ENCODE measurements at places on chromosomes 3 and 15.

GRCh38 chr3:197736010-197736490 lies 654 bp downstream of the RUBCN start:
- DNase-seq = peak; percentile 59

DNA sequence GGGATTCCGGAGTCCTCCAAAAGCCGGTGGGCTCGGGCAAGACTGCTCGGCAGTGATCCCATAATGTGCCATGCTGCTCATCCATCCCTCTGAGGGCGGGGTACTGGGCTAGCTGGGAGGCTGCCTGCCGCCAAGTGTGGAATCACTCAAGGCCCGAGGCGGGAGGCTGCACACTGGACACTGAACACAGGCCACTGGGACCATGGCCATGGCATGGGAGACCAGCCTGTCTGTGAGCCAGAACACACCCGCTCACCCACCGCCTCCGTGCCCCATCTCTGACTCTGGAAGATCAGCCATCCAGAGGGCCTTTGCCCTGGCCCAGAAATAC lies 1.4 kb downstream of the C3orf22 start:
- no peak for DNase-seq

GRCh38 chr3:24344784-24345439 lies 149.7 kb downstream of the THRB start:
- no peak for DNase-seq

DNA sequence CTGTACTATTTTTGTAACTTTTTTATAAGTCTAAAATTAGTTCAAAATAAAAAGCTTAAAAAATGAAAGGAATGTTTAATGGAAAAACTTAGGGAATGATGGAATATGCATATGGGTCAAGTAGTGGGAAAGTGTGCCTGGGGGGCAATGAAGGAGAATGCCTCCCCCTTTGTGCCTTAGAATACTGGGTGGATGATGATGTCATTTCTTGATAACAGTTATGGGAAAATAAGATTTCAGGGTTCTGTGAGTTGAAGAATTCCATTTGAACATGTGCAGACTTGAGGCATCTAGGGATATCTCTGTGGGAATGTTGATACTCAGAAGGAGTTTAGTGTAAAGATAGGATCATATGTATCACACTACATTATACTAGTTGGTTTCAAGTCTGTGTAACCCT lies 13.8 kb downstream of the WDR93 start:
- DNase-seq = no peak

DNA sequence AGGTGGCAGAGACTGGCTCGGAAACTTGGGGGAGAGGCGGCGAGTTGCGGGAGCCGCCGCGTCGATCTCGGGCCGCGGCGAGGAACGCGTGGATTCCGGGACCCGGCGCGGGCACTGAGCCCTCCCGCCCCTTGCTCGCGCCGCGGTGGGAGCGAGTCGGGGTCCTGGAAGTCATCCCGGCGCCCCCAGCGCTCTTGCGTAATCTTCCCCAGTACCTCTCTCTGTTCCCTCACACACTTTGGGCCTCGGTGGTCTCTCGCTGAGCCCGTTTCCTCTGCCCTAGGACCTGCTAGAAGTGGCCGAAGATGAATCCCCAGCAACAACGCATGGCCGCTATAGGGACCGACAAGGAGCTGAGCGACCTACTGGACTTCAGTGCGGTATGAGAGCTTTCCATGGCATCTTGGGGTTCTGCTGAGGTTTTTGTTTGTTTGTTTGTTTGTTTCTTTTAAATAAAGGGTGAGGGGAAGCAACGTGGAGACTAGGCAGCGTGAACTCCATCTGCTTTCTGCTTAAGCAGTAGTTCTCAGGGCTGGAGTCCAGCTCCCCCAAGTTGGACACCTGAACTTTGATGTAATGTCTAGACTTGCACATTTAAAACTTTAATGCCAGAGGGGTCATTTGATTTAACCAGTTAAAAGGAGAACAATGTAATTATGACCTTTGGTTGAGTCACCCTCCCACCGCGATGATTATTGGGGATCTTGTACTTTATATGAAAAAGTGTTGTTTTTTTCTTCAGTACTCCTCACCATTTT lies 1.3 kb downstream of the TCF12 start:
- DNase-seq = peak; percentile 15

DNA sequence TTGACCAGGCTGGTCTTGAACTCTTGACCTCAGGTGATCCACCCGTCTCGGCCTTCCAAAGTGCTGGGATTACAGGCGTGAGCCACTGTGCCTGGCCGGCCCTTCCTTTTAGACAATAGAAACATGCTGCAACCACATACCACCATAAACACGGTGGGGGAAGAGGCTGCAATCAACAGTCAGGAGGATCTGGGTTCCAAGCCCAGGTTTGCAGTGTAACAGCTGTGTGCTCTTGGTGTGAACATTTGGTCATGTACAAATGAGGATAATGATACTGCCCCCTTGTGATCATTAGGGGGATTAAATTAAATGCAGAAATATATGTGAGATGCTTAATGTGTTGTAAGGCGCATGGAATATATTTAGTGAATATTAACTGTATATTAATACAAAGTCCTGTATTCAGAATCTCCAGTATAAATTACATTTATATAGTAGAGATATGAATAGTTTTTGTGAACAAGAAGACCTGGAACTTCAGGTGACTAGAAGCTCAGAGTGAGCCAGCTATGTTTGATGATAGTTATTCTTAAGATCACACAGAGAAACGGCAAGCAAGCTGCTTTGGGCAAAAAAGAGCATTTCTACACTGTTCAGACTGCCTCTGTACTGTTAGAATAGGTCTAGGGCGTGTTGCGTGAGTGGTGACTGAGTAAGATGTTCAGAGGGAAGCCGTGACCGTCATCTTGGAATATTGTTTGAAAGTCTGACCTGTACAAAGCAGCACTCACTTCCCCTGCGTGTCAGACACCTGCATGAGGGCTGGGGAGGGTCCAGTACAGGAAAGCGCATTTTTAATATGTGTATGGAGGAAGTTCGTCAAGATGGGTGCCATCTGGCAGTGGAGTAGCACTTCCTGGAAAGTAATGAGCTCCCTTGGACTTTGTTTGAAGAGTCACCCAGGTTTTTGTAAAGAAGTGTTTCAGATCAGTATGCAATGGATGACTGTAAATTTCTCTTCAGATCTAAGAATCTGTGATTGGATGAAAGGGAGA lies 125.8 kb downstream of the PGPEP1L start:
- DNase-seq = no peak

GRCh38 chr3:66597308-66597863 lies 96.6 kb upstream of the LRIG1 start:
- DNase-seq = no peak

DNA sequence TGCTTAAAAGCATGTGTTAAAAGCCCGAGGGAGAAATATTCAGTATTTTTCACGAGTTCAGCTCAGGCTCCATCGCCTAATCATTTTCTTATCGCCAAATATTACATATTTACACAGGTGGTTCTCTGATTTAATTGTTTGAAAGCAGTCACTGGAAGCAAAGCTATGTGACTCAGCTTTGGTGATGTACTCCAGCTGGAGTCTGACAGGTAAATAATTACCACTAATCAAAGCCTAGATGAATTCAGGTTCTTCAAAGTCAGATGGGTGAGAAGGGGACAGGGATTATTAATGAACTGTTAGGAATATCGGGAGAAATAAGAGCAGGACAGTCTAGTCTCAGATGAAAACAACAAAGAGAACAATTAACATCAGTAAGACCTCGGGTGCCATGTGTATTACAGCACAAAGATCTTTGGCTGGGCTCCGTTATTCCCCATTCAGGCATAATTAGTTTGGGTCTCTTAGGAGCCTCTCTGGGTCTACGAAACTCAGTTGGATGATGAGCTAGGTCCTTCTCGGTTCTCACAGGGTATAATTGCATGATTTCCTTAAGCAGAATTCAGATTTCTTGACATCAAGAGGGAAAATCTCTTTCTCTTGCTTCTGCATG lies 331.7 kb upstream of the ADAMTS9 start:
- DNase-seq = no peak

DNA sequence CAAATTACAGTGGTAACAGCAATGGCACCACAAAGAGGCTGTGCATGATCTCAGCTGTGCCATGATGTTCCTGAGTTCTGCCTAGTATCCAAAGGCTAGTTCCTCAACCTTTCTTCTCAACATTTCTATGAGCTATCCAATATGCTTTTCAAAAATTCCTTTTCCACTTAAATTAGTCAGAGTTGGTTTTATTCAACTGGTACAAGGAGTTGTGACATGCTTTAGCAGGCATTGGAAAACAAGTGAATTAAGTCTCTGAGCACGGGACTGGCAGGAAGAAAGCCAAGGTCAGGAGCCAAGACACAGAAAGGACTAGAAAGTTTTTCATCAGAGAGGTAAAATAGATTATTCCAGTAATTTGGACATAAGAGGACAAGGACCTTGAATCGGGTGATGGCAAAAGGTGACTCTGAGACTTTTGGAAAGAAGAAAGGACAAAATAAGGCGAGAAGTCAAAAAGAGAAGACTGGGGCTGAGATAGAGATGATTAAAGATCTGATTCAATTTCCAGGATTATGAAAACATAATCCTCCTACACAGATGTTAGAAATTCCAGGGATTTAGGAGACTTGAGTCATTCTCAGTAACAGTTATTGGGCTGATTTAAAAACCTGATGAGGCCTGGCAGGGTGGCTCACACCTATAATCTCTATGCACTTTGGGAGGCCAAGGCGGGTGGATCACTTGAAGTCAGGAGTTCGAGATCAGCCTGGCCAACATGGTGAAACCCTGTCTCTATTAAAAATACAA lies 36.1 kb downstream of the PBRM1 start:
- DNase-seq = no peak

- no peak for DNase-seq
Measured at GRCh38 chr3:33644582-33644981, 73.5 kb downstream of the CLASP2 start.

- DNase-seq = peak; percentile 9
Measured at GRCh38 chr15:22786868-22787698, 639 bp downstream of the NIPA1 start.

DNA sequence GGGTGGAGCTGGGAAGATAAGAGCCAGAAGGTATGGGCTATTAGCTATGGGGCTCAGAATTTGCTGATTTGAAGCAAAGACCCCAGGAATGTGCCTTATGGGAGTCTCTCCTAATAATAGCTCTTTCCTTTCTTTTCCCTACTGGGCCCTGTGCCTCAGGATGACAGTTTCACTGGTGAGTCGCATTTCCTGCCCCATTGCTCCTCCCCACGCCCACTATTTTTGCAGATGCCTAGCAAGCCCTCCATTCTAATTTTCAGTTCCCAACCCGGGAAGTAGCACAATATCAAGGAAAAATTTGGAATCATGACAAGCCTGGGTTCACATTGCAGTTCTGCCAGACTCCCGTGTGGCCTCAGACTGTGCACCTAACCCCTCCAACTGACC lies 583 bp downstream of the IL17RE start:
- DNase-seq = no peak

DNA sequence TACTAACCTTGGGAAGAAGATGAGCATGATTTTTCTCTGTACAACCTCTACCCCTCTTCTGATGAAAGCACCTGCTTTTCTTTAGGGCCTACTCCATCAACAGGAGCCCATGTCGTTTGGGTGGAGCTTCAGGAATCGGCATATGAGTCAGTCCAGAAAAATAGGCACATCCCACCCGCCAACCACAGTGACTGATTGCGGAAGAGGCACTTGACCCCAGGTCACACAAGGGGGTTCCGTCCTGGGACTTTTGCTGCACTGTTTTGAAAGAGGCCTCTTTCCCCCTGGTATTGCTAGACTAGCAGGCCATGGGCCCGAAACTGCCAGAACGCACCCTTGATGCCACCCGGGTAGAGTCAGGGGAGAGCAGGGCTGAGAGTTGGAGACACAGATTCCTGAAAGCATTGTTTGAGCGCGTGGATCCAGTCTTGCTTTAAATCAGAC lies 19.3 kb upstream of the NRROS start:
- DNase-seq = peak; percentile 36

- no peak for DNase-seq
Measured at GRCh38 chr3:152328841-152329240, 60.1 kb downstream of the MBNL1 start.

DNA sequence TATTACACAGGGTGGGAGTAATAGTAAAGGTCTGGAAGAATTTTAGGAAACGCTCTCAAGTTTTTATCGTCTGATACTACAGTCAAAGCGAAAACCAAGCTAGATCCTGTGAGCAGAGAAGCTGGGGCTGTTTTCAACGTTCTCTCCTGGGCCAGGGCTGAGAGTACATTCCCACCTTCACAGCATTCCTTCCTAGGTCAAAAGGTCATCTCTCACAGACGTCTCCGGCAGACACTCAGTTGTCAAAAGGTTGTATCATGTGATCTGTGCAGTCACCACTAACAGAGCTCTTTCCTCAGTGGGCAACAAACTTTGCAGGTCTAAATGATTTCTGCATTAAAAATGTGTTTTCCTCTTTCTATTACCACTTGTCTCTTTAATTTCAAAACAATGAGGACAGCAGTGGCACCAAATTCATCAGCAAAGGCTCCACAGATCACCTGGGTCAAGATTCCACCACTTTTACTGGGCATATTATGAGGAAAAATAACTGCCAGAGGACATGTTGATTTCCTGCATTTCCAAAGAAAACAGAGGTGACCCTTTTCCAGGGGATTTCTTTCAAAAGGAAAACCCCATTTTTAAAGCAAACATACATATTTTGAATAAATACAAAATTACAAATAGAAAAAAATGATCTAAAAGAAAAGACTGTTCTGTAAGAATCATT lies 41.9 kb downstream of the MEIS2 start:
- no peak for DNase-seq

DNA sequence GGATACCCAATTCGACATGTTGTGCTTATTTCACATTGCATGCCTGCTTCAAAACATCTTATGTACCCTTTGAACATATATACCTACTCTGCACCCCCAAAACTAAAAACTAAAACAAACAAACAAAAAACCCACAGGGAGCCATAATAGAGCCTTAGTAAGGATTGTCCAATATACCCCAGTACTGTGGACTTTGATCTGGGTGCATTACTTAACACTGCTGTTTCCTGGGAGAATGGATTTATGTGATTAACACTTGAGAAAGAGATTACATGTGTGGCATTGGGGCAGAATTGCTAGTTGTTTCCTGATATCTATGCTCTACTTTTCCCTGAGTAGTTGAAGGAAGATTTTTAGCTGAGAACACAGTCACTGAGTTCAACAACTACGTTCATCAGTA lies 583.4 kb upstream of the ROBO1 start:
- no peak for DNase-seq

- peak; percentile 6 for DNase-seq
Measured at GRCh38 chr3:161854232-161854771, 357.7 kb downstream of the OTOL1 start.

Data from stimulated activated CD4-positive, alpha-beta T cell treated with anti-CD3 and anti-CD28 coated beads, Interleukin-1b, Interleukin-23, amount 100 ng/mL, for 48 hours (primary cell).